Cardiac atrium fibroblast (primary cell): ENCODE measurements at places on chromosomes 16 and 17. TPM values are rescaled to one million over a fixed set of nuclear protein-coding genes. Genes with fewer than 3 reads are reported as not detected.

ALOX12 gene
- total RNA-seq = not detected in 2 replicates

VWA3A gene
- total RNA-seq = not detected in 2 replicates

JMJD6 gene
- 28.2 and 36.8 TPM in 2 replicates for total RNA-seq

SPNS2 gene
- total RNA-seq = 0.18 and 2.9 TPM in 2 replicates

AOC3 gene
- not detected in 2 replicates for total RNA-seq

RAPGEFL1 gene
- 2.3 and 3.2 TPM in 2 replicates for total RNA-seq

NOTUM gene
- not detected in 2 replicates for total RNA-seq

TSNAXIP1 gene
- total RNA-seq = 0.54 and 0.97 TPM in 2 replicates

SMIM36 gene
- total RNA-seq = not detected in 2 replicates

PIPOX gene
- total RNA-seq = not detected in 2 replicates

ITGAL gene
- total RNA-seq = not detected in 2 replicates

GPR179 gene
- total RNA-seq = not detected in 2 replicates

SYNGR3 gene
- total RNA-seq = 5.2 and 6.6 TPM in 2 replicates

ANKRD40 gene
- 19.6 and 23.8 TPM in 2 replicates for total RNA-seq
